CD4-positive, alpha-beta T cell treated with Interleukin-4 for 4 hours (primary cell): ENCODE measurements at places on chromosomes 16 and 17.

GRCh38 chr16:53147500-53148065 is 92.8 kb downstream of the CHD9 start:
- no peak for DNase-seq

GRCh38 chr17:76867578-76868175 is 527 bp upstream of the MGAT5B start:
- no peak for DNase-seq

DNA sequence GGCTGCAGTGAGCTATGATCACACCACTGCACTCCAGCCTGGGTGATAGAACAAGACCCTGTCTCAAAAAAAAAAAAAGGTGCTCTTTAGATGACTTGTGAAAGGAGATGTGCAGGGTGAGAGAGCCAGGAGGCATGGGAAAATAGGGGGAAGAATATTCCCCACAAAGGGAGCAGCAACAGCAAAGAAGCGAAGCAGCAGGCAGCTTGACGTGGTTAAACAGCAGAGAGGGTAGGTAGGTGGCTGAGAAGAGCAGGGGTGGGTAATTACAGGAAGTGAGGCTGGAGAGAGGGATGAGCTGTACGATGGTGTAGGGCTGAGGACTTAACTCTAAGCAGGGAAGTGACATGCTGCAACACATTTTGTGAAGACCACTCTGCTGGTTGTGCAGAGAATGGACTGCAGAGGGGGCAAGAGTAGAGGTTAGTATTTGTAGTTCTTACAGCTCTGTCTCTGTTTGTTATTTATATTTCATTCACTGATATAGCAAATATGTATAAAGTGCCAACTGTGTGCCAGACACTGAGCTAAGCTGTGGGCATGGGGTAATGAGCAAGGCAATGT is 1.6 kb downstream of the HEATR3 start:
- peak; percentile 39 for DNase-seq

GRCh38 chr16:65832679-65833078 is 533.8 kb upstream of the CDH5 start:
- DNase-seq, result no peak

GRCh38 chr17:57875290-57876022 is 25.6 kb upstream of the MRPS23 start:
- DNase-seq, result no peak

- DNase-seq, result no peak
Observed at GRCh38 chr17:78026381-78026780, 67.9 kb downstream of the TNRC6C start.

- no peak for DNase-seq
Observed at GRCh38 chr17:49783071-49783715, 5.3 kb upstream of the KAT7 start.

- DNase-seq, result no peak
Observed at GRCh38 chr17:75417054-75417580, 11.6 kb upstream of the GRB2 start.

DNA sequence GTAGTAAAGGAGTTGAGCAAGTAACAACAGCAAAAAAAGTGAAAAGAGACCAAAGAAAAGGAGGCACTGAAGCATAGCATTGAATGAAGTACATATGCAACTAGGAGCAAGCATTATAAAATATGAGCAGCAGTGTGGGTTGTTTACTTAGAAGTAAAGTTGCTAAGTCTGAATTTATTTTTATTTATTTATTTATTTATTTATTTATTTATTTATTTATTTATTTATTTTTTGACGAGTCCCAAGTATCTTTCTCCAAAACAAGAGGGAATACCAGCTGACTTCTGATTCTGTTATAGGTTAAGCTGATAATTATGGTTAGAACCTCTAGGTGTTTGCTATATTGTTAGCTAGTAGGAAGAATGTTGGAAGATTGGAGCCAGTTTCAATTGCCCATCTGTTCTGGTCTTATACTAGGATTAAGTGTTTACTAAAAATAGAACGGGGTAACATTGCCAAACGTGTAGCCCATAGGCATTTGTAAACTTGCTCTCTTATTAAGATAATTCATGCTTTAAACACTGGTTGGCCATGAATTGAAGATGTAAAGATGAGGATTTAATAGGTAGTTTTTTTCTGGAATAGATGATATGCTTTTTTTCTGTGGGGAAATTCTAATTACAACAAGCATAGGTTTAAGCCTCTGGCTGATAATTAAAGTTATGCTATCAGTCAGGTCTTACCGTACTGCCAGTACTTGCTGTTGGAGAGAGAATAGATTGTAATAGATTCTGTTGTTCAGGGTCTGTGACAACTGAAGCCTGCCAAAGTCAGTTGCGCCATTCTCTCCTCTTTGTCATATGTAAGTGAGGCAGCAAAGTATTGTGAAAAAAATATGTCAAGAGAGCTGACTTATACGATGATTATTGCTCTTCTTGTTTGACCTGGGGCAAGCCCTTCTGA is 66.7 kb downstream of the PPM1E start:
- DNase-seq, result no peak

GRCh38 chr16:20385844-20386832 is 18.4 kb downstream of the PDILT start:
- peak; percentile 21 for DNase-seq

DNA sequence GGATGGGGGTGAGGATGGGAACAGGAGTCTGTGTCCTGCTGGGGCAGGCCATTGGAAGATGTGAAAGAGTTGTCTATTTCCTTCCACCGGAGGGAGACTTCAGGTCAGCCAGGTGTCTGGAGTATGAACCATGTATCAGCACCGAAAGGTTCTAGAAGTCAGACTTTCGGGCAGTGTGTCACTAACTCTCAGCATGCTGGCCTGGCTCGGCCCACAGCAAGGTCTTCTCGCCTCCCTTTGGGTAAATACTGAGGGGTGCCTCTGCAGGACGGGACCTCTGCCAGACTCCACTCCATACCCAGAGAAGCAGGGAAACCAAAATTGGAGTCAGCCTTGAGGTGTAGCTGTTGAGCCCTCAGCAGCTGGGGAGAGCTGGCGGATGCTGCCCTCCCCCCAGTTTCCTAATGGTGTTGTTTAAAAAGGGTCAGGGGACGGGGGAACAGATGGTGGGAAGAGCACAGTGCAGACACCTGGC is 507 bp downstream of the CIITA start:
- DNase-seq, result no peak

DNA sequence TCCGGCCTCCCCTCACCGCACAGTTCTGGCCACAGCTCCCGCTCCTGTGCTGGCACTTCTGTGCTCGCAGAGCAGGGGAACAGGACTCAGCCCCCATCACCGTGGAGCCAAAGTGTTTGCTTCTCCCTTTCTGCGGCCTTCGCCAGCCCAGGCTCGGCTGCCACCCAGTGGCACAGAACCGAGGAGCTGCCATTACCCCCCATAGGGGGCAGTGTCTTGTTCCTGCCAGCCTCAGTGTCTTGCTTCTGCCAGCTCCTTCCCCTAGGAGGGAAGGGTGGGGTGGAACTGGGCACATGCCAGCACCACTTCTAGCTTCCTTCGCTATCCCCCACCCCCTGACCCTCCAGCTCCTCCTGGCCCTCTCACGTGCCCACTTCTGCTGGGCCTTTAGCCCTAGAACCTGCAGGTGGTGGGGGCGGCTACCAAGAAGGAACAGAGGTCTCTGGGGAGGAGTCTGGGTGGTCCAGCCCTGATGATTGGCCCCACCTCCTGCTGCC is 645 bp upstream of the ELMO3 start:
- DNase-seq, result no peak

DNA sequence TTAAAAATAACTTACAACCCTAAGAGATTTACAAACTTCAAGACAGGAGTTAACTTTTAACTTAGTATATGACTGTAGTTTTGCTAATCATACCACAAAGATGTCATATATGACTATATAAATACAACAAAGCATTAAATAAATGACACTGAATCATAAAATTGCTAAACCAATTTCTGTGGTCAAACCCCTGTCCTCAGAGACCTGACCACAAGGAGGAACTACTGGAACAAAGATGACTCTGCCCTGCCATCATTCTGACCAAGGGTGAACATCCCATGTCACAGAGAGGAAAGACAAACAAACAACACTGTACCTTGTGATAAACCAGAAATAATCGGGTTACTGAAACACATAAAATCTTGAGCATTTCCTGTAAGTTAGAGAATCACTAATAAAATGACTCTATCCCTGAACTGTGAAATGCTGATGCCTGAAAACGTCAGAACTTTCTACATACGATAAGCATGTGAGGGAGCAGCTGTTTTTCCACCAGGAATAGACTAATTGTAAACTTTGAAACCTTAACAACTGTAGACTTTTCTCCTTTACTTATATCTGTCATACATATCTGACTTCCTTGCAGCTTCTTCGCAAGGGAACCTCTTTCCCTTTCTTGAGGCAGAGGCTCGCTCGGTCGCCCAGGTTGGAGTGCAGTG is 47.9 kb downstream of the WDR59 start:
- peak; percentile 4 for DNase-seq

DNA sequence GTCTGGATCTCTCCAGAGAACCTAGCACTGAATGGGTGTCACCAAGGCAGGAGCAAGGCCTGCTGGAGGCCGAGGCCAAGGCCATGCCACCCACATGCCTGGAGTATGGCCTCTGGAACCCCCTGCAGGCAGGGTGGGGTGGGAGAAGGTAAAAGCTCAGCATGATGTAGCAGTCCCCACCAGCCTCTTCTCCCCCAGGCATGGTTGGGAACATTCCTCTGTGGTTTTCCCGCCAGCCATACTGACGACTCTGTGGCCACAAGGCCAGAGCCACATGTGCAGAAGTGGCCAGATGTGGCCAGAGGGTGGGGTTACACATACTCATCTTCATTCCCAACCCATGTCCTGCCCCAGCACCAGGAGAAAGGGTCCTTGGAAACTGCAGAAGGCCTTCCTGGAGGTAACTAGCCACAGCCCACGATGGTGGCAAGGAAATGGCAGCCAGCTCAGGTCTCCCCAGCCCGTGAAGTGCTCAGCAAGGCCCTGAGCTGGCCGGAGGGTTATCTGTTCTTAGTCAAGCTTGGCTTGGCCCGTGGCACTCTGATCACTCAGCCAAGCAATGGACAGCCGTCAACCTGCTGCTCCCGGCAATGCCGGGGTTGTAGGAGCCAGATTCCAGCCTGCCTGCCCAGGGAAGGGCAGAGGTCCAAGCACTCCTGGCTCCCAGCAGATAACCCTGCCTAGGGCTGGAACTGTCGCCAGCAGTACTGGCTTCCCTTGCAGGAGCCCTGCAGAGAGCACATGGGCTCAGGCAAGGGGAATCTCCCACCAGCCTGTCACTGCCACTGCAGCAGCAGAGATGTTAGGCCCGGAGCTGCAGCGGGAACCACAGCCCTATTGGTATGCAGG is 26.1 kb downstream of the HDAC5 start:
- DNase-seq, result no peak

- peak; percentile 66 for DNase-seq
Observed at GRCh38 chr17:59746849-59747445, 39.5 kb downstream of the VMP1 start.

DNA sequence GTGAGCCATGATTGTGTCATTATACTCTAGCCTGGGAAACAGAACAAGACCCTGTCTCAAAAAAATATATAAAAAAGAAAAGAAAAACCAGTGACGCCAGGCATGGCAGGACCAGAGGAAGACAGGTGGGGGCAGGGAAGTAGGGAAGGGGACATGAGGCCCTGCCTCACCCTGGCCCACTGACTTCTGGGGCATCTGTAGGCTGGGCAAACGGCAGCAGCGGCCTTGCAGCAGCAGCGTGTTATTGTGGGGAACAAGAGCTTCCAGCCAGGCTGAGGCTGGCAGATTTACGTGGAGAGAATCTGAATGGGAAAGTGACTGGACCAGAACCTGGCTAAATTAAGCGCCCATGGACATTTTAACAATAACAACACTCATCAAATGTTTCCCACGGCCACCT is 19.4 kb downstream of the CMTM4 start:
- DNase-seq, result no peak

DNA sequence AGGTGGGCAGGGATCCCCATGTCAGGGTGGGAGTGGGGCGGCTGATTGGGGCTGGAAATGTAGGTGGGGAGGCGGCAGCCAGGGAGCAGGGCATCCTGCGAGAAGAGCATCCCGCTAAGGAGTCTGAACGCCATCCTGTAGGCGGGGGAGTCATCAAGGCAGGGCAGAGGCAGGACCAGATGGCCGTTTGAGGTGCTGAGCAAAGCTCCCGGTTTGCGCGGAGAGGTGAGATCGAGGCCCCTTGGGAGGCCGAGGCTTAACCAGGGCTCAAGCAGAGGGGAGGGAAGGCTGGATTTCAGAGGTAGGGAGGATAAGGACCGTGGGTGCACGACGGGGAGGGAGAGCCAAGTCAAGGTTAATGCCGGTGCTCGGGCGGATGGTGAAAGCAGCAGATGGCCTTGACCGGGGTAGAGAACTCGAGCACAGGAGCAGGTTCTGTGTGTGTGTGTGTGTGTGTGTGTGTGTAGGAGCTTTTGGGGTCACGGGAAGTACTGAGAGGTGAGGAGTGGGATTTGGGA is 472 bp upstream of the NME2 start:
- no peak for DNase-seq

GRCh38 chr17:49832840-49833599 is 14.8 kb downstream of the TAC4 start:
- no peak for DNase-seq

DNA sequence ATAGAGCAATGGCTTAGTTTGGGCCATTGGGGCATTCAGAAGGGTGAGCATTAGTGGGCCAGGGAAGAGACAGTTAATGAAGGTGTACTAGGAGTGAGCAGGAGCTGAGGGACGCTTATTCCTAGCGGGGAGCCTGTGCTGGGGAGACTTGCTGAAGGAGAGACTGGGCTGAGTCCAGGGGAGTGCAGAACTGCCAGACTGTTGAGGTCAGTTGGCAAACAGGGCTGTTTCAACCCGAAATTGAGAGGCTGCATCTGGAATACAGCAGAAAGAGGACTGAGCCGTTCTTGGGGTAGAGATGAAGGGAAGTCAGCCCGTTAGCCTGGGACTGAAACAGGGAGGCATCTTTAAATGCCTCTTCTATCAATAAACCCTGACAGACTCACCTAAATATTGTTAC is 33.2 kb downstream of the MAP2K6 start:
- no peak for DNase-seq

DNA sequence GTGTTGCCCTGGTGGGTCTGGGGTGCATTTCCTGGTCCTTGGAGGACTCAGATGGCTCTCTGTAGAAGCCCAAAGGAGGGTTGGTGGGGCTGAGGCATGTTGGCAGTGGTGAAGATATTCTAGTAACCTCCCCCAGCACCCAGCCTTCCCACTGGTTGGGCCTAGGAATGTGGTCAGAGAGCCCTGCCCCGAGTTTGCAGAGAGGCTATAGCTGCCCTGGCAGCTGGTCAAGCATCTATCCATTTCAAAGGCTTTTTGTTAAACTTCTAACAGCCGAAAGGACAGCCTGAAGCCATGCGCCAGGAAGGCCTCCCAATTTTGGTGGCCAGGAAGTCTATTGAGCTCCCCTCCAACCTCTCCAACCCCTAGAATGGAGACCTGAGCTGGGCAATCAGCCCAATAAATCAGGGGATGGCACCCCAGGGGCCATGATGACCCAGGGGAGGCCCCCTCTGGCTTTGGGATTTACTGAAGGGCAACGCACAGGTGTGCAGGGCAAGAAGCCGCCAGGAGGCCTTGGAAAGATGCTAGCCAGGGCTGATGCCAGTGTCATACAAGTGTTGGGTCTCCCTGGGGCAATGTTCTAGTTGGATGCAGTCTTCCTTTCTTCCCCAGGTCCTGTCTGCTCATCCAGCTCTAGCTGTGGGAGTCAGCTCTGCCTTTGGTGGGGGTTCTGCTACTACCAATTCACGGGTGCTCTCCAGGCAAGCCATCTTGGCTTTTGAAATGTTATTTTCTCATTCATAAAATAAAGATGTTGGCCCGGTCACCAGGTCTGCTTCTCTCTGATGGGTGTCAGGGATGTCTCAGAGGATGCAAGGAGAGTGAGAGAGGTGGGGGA is 30.9 kb upstream of the AXIN2 start:
- DNase-seq, result no peak
